Renal cortex interstitium (tissue), 15 donors: ENCODE measurements at places on chromosomes 1 and 21.

- DNase-seq = no peak
Observed at GRCh38 chr1:18069903-18070302, 37.7 kb upstream of the IGSF21 start.

- DNase-seq = no peak
Observed at GRCh38 chr21:33115631-33116510, 45.9 kb downstream of the OLIG1 start.

GRCh38 chr21:28922368-28922767, 70.3 kb downstream of the LTN1 start:
- DNase-seq = no peak

DNA sequence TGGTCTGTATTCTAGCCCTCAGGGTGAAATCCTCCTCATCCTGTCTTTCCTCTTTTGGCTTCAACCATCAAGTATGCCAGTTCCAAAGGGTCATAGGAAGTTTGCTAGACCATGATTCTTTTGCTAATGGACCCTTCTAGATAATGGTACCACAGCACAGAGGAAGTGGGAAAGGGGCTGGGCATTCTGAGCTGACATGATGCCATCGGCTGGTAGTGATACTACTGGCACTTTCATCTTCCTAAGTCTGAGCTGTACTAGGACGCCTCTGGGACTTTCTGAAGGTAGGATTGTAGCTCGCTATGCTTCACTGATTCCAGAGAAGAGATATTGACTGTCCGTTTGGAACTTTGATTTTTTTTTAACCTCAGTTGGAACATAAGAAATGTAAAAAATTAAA, 11.4 kb downstream of the FASLG start:
- no peak for DNase-seq

GRCh38 chr1:2194319-2194897, at the start of gene FAAP20:
TSS of gene FAAP20 (minus strand) at chr1:2194772. CDS start at chr1:2194749, 23 bp downstream.
- no peak for DNase-seq

DNA sequence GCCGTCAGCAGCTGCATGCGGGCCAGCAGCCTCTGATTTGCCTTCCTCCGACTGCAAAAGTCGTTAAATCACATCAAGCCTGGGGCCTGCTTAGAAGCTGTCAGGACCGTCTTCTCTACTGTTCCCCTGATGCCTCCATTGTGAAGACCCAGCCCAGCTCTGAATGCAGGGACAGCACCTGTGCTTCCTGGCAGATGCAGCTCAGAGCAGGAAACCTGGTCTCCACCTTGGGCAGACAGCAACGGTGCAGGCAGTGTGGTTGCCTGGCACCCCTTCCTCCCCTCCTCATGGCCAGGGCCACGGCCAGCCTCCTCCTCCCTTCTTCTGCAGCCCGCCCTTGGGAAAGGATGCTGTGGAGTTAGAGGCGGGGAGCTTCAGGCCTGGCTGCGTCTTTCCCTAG, 92.3 kb upstream of the COL6A1 start:
- DNase-seq = no peak

GRCh38 chr1:109802136-109802900, 38.6 kb upstream of the EPS8L3 start:
- DNase-seq = no peak

- no peak for DNase-seq
Observed at GRCh38 chr1:156258859-156259258, 11.0 kb upstream of the PAQR6 start.

DNA sequence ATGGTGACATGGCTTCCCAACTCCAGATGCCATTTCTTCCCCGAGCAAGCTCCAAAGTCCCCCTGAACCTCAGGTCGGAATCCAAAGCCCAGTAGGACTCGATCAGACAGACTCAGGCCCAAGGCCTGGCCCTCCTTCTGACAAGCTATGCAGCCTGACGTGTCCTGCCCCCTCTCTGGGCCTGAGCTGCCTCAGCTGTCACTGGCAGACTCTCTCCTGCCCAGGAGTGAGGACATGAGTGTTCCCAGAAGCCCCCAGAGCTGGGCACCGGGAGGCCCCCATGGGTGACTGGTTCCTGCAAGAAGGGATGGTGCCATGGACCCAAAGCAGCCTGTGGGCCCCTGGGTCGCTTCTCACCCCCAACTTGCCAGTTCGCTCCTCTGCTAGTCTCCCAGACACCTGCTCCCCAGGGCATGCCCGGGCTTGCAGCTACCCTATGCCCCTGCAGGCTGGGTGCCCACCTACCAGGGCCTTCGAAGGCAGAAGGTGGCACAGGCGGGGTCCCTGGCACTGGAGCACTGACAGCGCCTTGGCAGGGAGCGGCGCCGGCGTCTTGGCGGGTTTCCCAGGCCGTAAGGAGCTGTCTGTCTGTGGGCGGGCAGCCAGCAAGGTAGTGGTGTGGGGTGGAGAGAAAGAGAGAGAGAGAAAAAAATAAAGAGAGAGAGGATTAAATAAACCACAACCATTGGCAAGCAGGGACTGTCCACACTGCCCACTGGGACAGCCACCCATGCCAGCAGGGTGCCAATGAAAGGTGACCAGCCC, 2.3 kb downstream of the EDN2 start:
- no peak for DNase-seq

GRCh38 chr1:164240081-164240480, 318.9 kb upstream of the PBX1 start:
- DNase-seq = no peak

DNA sequence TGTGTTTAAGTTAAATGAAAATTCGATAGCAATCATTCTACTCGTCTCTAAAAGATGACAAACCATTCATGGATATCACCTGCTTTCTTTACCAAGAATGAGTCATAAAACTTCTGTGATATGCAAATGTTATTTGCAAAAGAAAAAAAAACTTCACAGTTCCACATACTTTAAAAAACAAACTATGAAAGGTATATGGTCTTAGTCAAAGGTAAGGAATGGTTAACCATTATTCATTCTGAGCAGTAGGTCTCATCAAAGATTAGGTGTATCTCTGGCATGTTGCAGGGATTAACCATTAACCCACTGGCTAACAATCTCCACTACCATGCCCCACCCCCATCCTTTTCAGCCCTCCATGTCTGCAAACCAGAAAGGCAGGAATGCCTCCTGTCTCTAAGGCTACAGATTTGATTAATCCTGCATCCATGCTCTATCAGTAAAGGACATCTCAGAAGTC, 44.4 kb downstream of the PTPN14 start:
- DNase-seq = peak; percentile 59

- no peak for DNase-seq
Observed at GRCh38 chr1:55131801-55132200, 83.4 kb downstream of the USP24 start.

DNA sequence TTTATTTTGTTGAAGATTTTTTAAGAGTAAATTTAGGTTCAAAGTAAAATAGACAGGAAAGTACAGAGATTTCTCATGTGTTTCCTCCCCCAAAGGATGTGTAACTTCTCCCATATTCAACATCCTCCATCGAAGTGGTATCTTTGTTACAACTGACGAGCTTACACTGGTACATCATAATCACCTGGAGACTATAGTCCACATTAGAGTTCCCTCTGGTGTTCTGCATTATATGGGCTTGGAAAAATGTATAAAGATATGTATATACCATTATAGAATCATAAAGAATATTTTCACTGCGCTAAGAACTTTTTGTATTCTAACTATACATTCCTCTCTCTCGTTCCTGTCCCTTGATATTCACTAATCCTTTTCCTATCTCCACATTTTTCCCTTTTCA, 203.7 kb downstream of the AMY1C start:
- DNase-seq = no peak

- DNase-seq = no peak
Observed at GRCh38 chr1:247435030-247435758, 19.2 kb downstream of the NLRP3 start.

DNA sequence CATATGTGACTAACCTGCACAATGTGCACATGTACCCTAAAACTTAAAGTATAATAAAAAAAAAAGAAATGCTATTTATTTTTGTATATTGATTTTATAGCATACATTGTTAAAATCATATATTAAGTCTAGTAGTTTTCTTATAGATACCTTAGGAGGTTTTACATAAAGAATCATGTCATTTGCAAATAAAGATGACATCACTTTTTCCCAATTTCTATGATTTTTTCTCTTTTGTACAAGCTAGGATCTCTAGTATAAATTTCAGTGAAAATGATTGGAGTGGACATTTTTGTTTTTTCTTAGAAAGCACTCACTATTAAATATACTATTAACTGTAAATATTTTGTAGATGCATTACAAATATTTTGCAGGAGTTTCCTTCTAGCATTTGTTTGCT, 20.5 kb upstream of the NTMT2 start:
- DNase-seq = no peak

- no peak for DNase-seq
Observed at GRCh38 chr1:180498594-180498993, 3.8 kb downstream of the ACBD6 start.

- DNase-seq = peak; percentile 39
Observed at GRCh38 chr1:39081271-39082009, 55.3 kb downstream of the NDUFS5 start.

DNA sequence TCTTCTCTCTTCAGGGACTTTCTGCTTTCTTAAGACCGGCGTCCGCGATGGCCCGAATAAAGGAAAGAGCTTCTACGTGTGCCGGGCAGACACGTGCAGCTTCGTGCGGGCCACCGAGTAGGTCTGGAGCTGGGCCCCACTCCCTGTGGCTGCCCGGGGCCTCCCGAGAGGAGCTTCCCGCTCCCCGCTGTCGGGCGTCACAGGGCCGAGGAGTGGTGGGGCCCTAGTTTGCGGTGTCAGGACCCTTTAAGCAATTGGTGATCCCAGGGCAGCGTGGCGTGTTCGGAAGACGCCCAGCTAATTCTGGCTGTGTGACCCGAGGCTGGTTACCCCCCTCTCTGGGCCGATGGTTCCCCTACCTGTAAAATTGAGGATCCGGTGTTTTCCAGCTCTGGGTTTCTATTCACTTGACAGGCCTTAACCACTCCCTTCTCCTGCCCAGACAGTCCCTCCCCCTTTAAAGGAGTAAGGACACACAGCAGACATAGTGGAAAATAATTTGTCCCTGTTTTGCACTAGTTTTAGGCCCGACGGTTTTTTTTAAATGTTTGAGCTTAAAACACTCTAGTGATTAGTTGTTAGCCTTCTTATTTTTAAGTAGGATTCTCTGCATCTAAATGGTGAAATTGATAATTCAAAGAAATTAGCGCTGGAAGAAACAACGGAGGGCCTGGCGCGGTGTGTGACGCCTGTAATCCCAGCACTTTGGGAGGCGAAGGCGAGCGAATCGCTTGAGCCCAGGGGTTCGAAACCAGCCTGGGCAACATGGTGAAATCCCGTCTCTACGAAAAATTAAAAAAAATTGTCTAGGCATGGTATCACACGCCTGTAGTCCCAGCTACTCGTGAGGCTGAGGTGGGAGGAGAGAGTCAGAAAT, 553 bp downstream of the TTF2 start:
- DNase-seq = no peak

DNA sequence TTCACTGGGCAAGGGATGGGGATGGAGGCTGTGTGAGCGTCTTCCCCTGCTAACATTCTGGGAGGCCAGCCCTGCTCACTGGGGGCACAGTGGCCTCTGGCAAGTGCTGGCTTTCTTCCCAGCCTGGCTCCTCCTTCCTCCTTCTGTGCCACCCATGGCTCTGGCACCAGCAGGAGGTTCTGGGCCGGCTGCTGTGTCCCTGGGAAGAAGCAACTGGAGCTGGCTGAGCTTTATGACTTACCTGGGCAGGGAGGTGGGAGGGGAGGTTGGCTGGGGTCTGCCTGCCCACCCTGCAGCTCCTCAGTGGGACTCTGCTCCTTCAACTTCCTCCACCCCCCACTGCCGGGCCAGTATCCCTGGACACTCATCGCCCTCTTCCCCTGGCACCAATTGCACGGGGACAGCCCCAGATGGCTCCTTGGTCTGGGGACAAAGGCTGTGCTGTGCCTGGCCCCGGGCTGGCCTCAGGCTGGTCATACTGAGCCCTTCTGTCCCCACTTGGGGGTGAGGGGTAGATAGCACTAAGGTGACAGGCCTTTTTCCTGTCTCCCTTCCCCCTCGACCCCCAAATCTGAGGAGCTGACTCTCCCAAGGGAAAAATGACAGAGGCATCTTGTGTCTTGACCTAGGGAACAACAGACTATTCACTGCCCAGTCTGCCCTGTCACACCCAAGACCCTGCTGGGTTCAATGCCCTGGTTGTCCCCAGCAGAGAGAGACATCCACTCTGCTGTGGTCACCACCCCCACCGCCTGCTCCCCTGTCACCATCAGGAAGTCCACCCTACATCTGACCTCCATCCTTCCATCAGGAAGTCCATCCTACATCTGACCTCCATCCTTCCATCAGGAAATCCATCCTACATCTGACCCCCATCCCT, 14.4 kb downstream of the CDK18 start:
- no peak for DNase-seq

DNA sequence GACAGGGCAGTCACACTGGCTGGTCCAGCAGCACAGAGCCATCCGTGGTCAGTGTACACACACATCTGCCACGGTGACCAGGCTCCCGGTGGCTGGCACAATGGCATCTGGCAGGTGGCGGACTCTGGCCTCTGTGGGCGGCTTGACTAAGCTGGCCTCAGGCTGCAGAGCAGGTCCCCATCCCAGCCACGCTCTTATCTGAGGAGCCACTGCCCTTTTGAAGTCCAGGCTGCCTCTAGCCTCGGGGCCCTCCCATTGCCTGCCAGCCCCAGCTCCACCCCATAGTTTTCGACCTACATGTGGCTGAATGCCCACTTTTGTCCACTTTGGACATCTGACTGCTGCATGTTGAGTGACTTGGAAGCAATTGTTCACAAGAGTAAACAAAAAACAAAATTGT, 29.9 kb upstream of the EDN2 start:
- DNase-seq = no peak

GRCh38 chr1:36279789-36280296, 26.3 kb upstream of the SH3D21 start:
- no peak for DNase-seq

DNA sequence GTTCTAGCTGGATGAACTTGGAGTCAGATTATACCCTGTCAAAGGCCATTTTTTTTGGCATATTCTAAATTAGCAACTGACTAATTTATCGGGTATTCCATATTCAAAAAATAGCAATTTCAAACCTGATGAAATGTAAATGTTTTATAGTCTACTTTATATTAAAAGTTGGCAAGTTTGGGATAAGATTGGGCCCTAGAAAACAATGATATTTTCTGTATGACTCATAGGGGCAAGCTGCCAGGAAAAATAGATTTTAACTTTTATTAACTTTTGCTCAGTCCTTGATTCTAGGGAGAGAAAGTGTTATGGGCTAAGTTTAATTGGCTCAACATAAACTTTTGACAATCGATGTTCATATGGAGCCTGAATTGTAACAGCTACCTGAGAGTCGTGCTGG, 576.9 kb upstream of the B3GALT2 start:
- no peak for DNase-seq

DNA sequence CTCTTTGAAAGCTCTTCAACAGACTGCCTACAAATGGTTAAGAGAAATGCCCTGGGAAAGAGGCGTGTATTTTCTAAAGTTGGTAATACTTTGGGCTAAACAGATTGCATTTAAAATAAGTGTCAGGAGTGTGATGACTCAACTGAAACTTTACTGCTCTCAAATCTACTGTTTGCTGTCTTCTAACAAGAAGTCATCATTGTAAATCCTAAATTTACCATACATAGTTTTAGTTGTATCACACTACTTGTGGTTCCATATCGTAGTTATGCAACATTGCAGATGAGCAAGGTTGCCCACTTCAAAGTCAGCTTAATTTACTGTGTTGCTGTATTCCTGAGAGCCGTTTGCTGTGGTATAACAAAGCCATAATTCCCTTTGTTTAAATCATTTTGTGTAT, 59.6 kb downstream of the RGS21 start:
- DNase-seq = no peak
